ENCODE measurements at places on chromosomes 3 and 15.

DNA sequence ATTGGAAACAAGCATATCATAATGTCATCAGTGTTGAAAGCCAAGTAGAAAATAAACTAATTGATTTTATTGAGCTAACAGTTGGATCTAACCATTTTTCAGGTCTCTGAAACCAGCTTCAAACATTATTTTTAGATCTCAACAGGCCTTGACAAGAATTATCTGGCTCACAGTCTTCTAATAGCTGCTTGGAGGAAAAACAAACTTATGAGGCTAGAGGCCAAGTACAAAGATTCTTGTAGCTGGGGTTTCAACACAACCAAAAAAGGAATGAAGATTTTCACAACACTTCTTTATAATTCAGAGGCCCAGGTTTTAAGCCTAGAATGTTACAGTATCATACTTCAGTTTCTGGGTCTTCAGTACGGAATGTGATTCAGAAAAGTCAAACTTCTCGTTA lies 3.7 kb downstream of the SETMAR start:
- peak; percentile 81 for DNase-seq

GRCh38 chr3:53740956-53741355 lies 105.3 kb downstream of the CHDH start:
- DNase-seq, result peak; percentile 61

- DNase-seq, result no peak
Observed at GRCh38 chr3:5210926-5211325, 23.4 kb downstream of the EDEM1 start.

DNA sequence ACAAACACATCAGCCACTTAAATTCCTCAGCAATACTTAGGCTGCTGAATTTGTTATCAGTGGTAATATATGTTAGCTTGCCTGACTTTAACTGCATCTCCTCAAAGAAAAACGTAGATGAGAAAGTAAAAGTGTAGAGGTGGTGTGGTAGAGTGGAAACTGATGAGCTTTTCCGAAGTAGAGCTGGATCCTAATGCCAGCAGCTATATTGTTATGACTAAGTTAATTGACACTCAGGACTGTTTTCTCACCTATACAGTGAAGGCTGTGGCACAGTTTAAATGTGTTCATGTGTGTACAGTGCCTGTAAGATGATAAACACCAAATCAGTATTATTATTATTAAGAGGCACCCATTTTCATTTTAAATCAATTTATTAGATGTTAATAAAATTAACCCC lies 174.9 kb downstream of the TNIK start:
- DNase-seq, result peak; percentile 34

DNA sequence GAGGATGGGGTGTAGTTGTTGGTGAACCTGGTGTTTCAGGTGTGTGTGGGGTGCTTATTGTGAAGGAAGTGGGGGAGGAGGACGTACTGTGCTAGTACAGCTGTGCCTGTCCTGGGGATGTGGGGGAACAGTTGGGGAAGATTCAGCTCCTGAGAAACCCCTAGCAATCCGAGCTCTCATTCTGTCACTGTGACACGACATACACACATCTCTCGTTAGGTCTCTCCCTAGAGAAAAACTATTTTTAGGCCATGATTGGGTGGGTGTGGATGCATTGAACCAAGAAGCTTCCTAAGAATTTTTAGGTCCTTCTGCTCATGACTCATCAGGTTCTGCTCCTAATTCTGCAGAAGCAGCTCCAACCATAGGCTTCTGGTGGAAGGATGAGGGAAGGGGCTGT lies 54.3 kb downstream of the SLC30A4 start:
- no peak for DNase-seq

GRCh38 chr15:30991255-30992235 lies at the start of gene MTMR10:
MTMR10 (minus strand) TSS chr15:30991628; CDS start chr15:30991506, 122 bp downstream.
- peak; percentile 79 for DNase-seq

- no peak for DNase-seq
Observed at GRCh38 chr3:143988306-143988705, 16.7 kb downstream of the DIPK2A start.

DNA sequence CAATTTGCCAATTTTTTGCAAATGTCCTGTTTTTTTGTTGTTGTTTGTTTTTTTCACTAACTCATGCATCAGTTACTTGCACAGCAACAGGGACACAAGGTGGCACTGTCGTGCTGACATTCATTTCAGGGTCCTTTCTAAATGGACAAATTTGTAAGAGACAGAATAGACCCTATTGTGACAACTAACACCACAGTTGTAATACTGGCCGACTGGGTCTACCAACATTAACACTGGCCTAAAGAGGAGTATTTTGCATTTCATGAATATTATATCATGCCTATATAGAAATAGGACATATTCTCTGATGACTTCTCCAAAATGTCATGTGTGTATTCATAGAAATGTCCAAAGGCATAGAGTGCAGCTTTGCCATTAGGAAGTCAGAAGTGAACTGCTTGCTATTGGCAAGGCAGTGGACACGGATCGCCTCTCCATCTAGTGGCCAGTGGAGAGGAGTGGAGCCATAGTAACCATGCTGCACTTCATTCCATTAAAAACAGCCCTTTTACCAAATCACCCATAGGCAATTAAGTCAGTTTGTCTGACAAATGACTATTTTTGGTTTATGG lies 54.8 kb downstream of the ZBTB20 start:
- DNase-seq, result peak; percentile 80

DNA sequence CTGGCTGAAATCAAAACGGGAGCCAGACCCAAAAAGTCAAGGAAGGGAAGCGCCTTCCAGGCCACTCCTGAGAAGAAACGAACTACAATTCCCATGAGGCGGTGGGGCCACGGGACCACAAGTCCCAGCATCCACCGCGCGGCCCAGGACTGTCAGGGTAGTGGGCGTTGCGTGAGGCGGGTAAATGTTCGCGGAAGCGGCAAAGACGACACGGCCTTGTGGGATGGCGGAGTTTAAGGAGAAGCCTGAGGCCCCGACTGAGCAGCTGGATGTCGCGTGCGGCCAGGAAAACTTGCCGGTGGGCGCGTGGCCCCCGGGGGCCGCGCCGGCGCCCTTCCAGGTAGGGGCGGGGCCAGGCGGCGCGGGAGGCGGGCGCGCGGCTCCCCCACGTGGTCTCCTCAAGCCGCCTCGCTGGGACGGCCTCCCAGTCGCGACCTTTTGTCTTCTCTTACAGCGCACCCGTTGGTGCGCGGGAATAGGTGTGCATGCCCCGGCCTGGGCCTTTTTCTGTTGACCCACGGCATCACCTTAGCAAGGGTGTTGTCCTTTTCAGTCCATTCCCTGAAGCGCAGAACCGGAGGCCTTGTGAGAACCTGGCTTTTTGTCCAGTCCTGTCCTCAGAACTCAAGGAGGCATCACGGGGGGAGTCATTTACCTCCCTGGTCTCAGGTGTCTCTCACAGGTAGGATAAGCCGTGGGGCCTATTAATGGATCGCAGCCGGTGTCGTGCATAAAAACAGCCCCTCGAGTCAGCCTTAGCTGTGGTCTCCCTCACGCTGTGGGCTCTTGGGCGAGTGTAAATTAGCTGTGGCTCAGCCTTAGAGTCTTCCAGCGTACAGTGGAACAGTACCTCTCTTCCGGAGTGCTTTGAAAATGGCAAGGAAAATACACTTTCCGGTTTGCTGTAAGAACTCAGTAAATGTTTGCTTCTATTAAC lies at the start of gene SETMAR:
SETMAR (plus strand) TSS at position 183 of the 937 bp plus-strand sequence; CDS start at position 185, 2 bp downstream.
- DNase-seq, result peak; percentile 89

DNA sequence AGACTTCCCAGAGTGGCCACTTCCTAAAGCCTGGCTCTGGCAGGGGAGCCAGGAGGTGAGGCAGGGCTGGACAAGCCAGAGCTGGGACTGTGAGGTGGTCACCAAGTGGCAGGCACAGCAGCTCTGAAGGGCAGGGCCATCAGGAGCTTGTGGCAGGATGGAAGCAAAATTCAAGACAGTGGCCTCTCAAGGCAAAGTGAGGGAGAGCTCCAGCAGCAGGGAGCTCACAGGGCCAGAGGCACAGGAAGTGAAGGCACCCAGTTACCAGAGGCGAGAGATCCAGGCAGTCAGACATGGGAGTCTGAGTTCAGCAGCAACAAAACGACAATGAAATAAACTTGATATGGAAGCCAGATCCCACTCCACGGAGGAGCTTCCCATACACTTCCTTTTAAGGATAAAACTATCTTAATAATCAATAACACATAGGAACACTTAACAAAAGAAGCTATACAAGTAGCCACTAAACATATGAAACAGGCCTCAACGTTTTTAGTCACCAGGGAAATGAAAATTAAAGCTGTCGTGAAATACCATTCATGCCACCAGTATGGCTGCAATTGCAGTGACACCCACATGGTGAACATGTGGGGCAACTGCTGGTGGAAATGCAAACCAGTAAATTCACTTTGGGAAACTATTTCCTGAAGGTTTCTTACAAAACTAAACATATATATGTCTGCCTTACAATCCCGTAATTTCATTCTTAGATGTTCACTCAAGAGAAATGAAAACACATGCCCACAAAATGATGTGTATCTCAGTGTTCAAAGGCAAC lies 35.4 kb upstream of the TMEM158 start:
- DNase-seq, result no peak

DNA sequence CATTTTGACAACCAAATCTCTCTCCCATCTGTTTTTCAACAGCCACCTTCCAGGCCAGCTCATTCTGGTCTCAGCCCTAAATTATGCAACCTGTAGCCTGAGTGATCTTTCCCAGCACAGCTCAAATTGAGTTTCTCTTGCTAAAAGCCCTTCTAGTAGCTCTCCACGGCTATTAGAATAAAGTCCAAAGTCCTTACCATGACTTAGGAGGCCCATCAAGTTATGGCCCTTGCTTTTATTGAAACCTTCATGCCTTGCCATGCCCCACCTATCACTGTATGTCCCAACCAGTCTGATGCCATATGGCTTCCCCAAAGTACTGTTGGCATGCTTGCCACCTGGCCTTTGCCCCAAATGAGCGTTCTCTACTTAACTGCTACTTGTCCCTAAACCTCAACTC lies 303.5 kb upstream of the GADL1 start:
- DNase-seq, result no peak

DNA sequence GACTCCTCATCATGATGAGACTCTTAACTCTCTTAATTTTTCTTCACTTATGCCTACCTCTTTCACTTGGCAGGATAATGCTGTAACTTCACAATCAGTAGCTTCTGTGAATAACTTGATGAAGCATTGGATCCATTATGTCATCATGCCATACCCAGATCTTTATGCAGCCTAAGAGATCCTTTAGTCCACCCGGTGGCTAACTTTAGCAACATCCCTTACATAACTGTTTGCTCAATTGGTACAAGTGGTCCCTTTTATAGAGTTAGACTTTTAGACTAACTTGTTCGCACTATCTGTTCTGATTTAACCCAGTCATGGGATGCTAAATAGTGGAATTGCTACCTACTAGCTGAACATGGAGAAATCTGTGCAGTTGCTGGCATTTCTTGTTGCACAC lies 184.5 kb downstream of the USP13 start:
- DNase-seq, result peak; percentile 56

GRCh38 chr15:74804935-74805334 lies 7.7 kb upstream of the LMAN1L start:
- DNase-seq, result no peak

GRCh38 chr15:44296625-44297524 lies 8.4 kb downstream of the GOLM2 start:
- DNase-seq, result peak; percentile 82

GRCh38 chr3:23831517-23832394 lies 26.0 kb downstream of the UBE2E1 start:
- no peak for DNase-seq

GRCh38 chr3:41002104-41002503 lies 197.2 kb upstream of the CTNNB1 start:
- no peak for DNase-seq

DNA sequence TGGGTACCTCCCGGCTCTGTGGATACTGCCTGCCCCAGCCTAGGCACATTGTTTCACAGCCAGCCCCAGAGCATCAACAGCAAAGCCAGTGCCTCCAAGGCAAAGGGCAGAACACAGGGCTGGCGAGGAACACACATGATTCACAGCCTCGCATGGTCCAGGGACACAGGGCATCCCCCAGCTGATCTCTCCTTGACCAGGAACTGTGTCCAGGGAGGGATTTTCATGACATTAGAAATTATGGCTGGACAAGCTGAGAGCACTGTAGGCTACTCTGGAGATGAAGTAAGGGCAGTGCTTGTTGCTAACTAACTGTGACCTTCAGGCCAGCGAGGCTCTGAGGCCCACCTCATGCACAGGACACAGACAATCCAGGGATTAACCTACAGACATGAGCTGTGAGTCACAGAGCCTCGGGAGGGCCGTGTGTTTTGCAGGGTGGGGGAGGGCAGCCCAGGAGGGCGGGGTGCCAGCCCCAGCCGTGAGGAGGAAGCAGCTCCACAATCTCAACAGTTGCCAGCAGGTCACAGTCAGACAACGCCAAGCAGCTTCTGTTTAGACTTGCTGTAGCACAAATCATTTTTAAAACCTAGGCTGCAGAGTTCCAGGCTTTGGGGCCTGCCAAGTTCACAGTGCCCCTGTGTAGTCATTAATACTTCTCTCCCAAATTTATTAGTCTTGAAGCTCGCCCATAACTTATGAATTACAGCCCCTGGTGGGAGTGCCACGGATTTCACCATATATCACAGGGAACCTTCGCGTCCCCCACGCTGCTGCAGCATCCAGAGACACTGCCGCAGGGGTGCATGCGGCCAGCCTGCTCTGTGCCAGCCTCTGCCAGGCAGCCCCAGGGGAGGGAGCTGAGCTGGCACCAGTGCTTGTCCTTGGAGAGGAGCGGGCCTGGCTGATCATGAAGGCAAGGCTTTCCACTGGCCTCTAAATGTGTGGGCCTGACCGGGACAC lies 114.7 kb downstream of the ETFA start:
- DNase-seq, result peak; percentile 85

DNA sequence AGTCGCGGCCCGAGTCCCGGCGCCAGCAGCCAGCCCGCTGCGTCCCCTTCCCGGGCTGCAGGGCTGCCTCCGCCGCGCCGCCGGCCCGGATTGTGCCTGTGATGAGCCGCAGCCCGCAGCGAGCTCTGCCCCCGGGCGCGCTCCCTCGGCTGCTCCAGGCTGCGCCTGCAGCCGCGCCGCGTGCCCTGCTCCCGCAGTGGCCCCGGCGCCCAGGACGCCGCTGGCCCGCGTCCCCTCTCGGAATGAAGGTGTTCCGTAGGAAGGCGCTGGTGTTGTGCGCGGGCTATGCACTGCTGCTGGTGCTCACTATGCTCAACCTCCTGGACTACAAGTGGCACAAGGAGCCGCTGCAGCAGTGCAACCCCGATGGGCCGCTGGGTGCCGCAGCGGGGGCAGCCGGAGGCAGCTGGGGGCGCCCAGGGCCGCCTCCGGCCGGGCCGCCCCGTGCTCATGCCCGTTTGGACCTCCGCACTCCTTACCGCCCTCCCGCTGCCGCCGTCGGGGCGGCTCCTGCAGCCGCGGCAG lies 1.2 kb downstream of the CHST2 start:
- peak; percentile 65 for DNase-seq

GRCh38 chr3:194148383-194148782 lies 12.4 kb downstream of the HES1 start:
- DNase-seq, result peak; percentile 87

DNA sequence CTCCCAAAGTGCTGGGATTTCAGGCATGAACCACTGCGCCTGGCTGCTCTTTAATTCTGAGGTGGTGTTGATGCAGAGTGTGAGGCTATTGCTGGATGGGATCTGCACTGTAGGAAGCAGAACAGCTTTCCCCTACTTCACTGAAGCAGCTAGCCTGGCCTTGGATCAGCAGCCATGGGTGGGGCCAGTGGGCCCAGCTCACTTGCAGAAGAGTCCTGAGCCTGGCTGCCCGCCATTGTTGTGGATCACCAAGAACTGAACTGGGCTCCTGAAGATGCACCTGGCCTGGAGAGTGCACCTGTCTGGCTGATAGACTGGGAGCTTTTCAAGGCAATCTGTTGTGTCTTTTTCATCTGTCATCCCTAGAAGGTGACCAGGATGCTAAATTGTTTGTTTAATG lies 11.9 kb downstream of the TLNRD1 start:
- no peak for DNase-seq

Data from choroid plexus epithelial cell (primary cell).